Lung (tissue), 17 donors: ENCODE measurements at places on chromosomes 13 and 19. TPM values are rescaled to one million over a fixed set of nuclear protein-coding genes. Genes with fewer than 3 reads are reported as not detected.
A peak's percentile ranks its signal among the peaks of the same experiment; 100 is the strongest.

CLDN10 gene
- 4.7 TPM for total RNA-seq

URAD gene
- not detected for total RNA-seq

DNA sequence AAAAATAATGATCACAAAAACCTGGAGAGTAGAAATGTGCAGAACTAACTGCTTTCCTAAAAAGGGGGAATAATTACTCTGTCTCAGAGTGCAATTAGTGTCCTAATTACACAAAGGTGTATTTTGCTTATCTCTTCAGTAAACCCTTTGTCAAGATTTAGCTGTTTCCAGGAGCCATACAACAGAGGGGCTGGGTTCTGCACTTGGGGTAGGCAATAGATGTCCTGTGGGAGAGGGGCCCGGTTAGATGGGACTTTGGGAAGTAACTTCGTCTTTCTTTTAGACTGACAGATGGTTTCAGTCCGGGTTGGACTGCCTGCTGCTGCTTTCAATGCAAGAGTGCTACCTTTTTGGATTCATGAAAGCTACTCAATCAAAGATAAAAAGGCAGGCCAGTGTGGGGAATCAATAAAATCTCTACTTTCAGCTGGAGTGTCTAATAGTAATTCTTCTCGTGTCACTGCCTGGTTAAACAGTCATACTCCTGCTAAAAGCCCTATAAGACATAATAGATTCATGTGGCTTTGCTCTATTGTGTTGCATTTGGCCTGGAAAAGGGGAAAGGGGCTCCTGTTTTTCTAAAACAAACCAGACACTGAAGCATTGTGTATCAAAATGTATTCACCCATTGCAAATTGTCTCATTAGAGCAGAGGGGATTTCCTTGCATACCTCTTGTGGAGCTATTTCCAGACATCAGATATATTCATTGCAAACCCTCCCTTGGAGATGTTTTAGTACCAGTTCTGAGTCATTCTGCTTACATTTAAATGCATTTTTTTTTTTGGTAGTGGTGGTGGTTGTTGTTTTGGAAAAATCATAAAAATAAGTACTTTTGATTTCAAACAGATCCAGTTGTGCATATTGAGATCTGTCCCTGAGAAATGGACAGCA lies 83.3 kb upstream of the PCDH8 start:
- no peak for DNase-seq
- H3K4me3 ChIP-seq: no peak overlapping the region
- H3K4me1 ChIP-seq: no peaks in the 10 kb centered on the region
- no peaks in the 10 kb centered on the region for H3K27me3 ChIP-seq
- no peak overlapping the region for H3K27ac ChIP-seq

DNA sequence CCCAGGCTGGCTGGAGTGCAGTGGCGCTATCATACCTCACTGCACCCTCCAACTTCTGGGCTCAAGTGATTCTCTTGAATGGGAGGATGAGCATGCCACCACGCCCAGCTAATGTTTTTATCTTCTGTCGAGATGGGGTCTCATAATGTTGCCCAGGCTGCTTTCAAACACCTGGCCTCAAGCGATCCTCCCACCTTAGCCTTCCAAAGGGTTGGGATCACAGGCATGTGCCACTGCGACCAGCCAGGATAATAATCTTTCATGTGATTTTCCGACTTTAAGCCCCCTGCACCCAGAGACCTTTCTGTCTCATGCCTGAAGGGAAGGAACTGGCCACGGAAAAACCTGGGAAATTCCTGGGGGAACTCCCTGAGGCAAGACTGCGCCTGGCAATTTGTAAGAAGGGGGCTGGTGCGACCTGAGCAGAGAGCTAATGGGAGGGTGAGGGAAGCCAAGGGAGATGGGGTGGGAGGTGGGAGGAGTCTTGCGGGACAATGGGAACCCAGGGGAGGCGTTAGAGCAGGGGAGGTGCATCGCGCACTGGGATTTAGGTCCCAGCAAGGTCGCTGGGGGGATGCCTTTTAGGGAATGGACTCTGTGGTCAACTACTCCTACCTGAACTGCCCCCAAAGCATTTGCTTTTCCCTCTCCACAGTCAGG lies 1.2 kb upstream of the CCDC124 start:
- no peaks in the 10 kb centered on the region for H3K4me1 ChIP-seq
- H3K27me3 ChIP-seq: no peaks in the 10 kb centered on the region
- no peak overlapping the region for H3K4me3 ChIP-seq
- peak; percentile 20 for DNase-seq

- no peaks in the 10 kb centered on the region for H3K4me1 ChIP-seq
- H3K27ac ChIP-seq: no peak overlapping the region
- H3K36me3 ChIP-seq: peaks cover 7% of the 10 kb centered on the region
- no peak overlapping the region for H3K4me3 ChIP-seq
- no peaks in the 10 kb centered on the region for H3K27me3 ChIP-seq
- no peak for DNase-seq
Measured at GRCh38 chr13:49681842-49682435, 9.3 kb downstream of the EBPL start.

DNA sequence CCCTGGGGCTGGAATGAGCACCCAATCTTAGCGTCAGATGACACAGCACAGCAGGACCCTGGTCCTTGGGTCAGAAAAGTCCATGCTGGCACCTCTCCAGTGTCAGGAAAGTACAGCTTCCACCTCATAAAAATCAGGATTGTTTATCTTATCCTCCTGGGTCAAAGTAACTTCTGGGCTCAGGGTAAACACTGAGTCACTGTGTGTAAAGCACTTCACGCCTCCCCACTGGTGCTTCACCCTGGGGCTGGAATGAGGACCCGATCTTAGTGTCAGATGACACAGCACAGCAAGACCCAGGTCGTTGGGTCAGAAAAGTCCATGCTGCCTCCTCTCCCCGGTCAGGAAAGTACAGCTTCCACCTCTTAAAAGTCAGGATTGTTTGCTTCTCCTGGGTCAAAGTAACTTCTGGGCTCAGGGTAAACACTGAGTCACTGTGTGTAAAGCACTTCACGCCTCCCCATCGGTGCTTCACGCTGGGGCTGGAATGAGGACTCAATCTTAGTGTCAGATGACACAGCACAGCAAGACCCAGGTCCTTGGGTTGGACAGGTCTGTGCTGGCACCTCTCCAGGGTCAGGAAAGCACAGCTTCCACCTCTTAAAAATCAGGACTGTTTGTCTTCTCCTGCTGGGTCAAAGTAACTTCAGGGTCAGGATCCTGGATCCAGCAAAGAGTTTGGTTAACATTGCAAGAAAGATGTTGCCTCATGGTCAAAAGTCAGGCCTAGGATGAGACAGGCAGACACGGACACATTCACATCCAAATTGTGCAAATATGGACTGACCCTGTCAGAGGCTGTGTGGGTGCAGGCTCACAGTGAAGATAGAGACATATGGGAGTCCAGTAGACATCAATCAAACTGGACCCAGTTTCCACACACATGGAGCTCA lies 39.2 kb upstream of the CYP2A7 start:
- H3K36me3 ChIP-seq: no peaks in the 10 kb centered on the region
- no peaks in the 10 kb centered on the region for H3K27me3 ChIP-seq
- DNase-seq: peak; percentile 50
- no peaks in the 10 kb centered on the region for H3K4me1 ChIP-seq
- H3K4me3 ChIP-seq: no peak overlapping the region

DNA sequence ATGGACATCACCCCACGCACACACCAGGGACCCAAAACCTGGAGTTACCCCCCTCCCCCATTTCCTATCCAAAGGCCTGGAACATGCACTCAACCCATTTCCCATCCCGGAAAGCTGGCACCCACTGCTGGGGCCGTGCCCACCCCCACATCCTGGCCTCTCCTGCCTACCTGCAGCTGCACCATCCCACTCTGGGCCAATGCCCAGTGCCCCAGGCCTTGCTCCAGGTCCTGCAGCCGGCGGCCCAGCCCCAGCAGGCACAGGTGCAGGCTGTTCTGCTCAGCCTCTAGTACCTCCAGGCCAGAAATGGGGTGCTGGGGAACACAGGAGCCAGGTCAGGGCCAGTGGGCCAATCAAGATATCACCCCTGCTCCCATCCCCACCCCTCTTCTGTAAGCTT lies 1.7 kb downstream of the SYNE4 start:
- H3K27me3 ChIP-seq: no peaks in the 10 kb centered on the region
- no peak overlapping the region for H3K4me3 ChIP-seq
- no peak for DNase-seq
- H3K36me3 ChIP-seq: no peaks in the 10 kb centered on the region
- H3K4me1 ChIP-seq: no peaks in the 10 kb centered on the region

GRCh38 chr19:10747271-10747670 lies 29.4 kb downstream of the DNM2 start:
- peak overlapping the region; percentile 93 for H3K27ac ChIP-seq
- peaks cover 2% of the 10 kb centered on the region for H3K36me3 ChIP-seq
- no peaks in the 10 kb centered on the region for H3K27me3 ChIP-seq
- no peak overlapping the region for H3K4me3 ChIP-seq
- peaks cover 16% of the 10 kb centered on the region for H3K4me1 ChIP-seq
- no peak for DNase-seq

- H3K27me3 ChIP-seq: no peaks in the 10 kb centered on the region
- no peak for DNase-seq
- H3K27ac ChIP-seq: no peak within 1 kb of the TSS
- H3K4me1 ChIP-seq: no peaks in the 10 kb centered on the region
- H3K4me3 ChIP-seq: no peak within 1 kb of the TSS
Measured at GRCh38 chr13:97953376-97953970, at the start of gene IPO5. IPO5 (plus strand) TSS chr13:97953675; CDS start chr13:97976697, 23,022 bp downstream.

DNA sequence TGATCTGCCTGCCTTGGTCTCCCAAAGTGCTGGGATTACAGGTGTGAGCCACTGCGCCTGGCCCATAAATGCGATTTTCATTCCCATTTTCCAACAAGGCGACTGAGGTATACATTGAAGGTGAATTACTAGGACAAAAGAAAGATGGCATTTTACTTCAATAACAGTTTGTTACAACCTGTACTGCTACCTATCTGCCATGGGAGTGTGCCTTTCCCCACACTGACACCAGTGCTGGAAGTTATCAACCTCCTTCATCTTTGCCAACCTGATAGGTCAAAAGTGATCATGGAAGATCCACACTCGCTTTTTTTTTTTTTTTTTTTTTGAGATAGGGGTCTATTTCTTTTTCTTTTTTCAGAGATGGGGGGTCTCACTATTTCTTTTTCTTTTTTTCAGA lies 11.0 kb downstream of the CRX start:
- DNase-seq: no peak
- H3K36me3 ChIP-seq: no peaks in the 10 kb centered on the region
- no peaks in the 10 kb centered on the region for H3K4me1 ChIP-seq
- H3K27me3 ChIP-seq: no peaks in the 10 kb centered on the region

DNA sequence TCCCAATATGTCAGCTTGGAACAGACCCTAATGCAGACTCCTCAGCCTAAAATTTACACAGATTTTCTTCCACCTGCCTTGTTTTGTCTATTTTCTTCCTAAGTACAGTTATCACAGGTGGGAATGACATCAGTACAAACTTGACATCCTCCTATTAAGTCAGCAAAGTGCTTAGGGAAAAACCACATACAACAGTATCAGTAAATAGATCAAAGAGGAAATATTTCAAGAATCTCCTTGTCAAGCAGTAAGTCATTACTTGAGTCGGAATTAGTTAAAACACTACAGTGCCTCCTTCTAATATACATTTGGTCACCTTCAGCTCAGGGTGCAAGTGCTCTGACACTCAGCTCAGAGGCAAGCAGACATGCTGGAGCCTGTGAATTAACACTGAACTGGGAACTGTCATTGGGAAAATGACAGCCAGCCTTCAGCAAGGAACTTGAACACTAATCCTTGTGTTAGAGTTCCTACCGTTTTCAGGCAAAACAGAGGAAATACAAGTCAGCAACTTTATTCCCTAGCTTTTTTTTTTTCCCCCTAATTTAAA lies 394.3 kb upstream of the HTR2A start:
- H3K4me1 ChIP-seq: no peaks in the 10 kb centered on the region
- no peak overlapping the region for H3K27ac ChIP-seq
- H3K4me3 ChIP-seq: no peak overlapping the region
- peak; percentile 6 for DNase-seq
- H3K36me3 ChIP-seq: no peaks in the 10 kb centered on the region

- no peaks in the 10 kb centered on the region for H3K27me3 ChIP-seq
- H3K27ac ChIP-seq: no peak overlapping the region
- H3K4me3 ChIP-seq: no peak overlapping the region
- H3K4me1 ChIP-seq: peaks cover 2% of the 10 kb centered on the region
- no peak for DNase-seq
- peaks cover 12% of the 10 kb centered on the region for H3K36me3 ChIP-seq
Measured at GRCh38 chr19:34399886-34400285, 4.3 kb upstream of the PDCD2L start.

GRCh38 chr13:26442541-26442940 lies 114.9 kb upstream of the WASF3 start:
- no peak for DNase-seq
- no peaks in the 10 kb centered on the region for H3K27me3 ChIP-seq
- no peaks in the 10 kb centered on the region for H3K36me3 ChIP-seq

DNA sequence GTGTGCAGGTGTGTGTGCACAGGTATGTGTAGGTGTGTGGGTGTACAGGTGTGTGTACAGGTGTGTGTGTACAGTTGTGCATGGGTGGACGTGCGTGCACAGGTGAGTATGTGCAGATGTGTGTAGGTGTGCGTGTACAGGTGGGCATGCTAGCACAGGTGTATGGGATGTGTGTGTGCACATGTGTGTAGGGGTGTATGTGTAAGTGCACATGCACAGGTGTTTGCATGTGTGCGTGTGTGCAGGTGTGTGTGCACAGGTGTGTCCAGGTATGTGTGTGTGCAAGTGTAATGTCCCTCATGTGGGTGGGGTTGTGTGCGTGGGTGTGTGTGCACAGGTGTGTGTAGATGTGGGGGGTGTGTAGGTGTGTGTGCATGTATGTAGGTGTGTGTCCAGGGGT lies 27.5 kb upstream of the TFDP1 start:
- no peaks in the 10 kb centered on the region for H3K4me1 ChIP-seq
- no peak for DNase-seq
- peaks cover 2% of the 10 kb centered on the region for H3K36me3 ChIP-seq
- H3K27me3 ChIP-seq: no peaks in the 10 kb centered on the region
- no peak overlapping the region for H3K27ac ChIP-seq

DNA sequence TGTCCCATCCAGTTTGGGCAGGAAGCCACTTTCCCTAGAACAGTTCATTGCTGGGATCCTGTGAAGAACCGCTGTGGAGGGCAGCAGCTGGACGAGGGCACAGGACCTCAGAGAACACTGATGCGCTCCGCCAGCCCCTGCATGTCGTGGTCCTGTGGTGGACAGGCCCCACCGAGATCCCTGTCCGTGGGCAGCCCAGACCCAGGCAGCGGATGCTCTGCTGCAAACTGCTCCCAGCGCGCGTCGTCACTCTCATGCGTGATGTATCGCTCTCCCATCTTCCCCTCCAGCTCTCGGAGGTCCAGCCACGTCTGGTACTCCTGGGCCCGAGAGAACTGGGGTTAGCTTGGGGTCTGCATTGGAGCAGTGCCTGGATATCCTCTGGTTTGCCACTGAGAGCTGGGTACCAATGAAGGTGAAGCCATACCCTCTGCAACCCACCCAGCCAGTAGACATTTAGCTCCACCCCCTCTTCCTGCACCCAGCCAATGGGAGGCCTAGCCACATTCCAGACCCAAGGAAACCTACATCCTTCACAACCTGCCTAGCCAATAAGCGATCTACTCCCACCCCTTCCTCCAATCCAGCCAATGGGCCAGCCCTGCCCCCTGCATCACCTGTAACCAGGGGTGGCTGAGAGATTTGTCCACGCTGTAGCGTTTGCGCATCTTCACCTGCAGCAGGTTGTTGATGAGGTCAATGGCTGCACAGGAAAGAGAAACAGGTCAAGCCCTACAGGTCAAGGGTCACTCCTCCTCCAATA lies 13.6 kb upstream of the DACT3 start:
- no peaks in the 10 kb centered on the region for H3K4me1 ChIP-seq
- no peak overlapping the region for H3K27ac ChIP-seq
- no peak for DNase-seq
- no peaks in the 10 kb centered on the region for H3K27me3 ChIP-seq

- no peaks in the 10 kb centered on the region for H3K27me3 ChIP-seq
- H3K36me3 ChIP-seq: no peaks in the 10 kb centered on the region
- no peak overlapping the region for H3K27ac ChIP-seq
- no peak for DNase-seq
Measured at GRCh38 chr19:4929186-4929585, 19.9 kb downstream of the UHRF1 start.
